SHP77 treated with DMSO at 0.1 percent for 48 hours (cell line): ENCODE measurements at places on chromosomes 3 and 15.

DNA sequence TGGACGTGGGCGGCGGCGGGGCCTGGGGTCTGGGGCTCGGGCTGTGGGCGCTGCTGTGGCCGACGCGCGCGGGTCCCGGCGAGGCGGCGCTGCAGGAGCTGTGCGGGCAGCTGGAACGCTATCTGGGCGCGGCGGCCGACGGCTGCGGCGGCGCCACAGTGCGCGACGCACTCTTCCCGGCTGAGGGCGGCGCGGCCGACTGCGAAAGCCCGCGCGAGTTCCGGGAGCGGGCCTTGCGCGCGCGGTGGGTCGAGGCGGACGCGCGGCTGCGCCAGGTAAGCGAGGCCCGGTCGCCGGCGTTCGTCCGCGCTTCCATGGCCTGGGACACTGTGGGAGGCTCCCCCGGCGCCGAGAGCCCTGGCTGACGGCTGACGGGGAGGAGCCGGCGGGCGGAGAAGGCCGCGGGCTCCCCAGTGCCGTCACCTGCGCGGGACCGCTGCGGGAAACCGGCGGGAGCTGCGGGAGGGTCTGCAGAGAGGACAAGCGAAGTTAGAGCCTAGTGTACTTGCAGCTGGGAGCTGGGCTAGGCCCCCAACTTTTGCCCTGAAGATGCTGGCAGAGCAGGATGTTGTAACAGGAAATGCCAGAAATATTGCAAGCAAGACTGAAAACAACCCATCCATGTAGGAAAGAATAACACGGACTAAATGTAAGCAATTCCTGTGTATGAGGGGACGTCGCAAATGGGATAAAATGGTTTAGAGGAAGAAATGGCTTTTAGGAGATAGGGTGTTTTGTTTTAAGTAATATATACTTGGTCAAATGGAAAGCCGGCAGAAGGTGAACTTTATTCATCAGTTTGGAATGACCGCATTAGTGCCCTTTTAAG is 847 bp downstream of the WHAMM start:
- DNase-seq = no peak

- no peak for DNase-seq
Measured at GRCh38 chr3:13532631-13533030, 16.3 kb upstream of the FBLN2 start.

DNA sequence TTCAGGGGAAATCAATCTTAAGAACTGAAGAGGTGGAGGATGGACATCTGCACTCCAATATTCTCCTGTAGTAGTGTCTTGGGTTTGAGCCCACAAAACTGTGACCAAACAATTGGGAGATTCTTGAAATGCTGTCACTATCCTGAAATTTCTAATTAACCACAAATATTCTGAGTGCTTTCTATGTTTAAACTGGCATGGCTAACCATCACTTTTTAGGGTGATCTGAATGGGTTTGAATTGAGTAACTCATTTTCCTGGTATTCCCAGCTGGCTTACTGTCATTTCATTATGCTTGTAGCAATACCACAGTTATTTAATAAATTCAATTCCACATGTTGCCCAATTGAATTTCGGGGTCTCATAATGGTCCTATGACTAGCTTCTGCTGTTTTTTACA is 216.9 kb upstream of the DCBLD2 start:
- DNase-seq = no peak

GRCh38 chr3:126529585-126530170 is 5.7 kb downstream of the CHST13 start:
- DNase-seq = no peak

- DNase-seq = no peak
Measured at GRCh38 chr3:31832551-31832950, 148.5 kb downstream of the OSBPL10 start.
